ENCODE measurements at places on chromosomes 5 and 9.

GRCh38 chr5:38569180-38569579, 12.7 kb upstream of the LIFR start:
- DNase-seq: no peak

DNA sequence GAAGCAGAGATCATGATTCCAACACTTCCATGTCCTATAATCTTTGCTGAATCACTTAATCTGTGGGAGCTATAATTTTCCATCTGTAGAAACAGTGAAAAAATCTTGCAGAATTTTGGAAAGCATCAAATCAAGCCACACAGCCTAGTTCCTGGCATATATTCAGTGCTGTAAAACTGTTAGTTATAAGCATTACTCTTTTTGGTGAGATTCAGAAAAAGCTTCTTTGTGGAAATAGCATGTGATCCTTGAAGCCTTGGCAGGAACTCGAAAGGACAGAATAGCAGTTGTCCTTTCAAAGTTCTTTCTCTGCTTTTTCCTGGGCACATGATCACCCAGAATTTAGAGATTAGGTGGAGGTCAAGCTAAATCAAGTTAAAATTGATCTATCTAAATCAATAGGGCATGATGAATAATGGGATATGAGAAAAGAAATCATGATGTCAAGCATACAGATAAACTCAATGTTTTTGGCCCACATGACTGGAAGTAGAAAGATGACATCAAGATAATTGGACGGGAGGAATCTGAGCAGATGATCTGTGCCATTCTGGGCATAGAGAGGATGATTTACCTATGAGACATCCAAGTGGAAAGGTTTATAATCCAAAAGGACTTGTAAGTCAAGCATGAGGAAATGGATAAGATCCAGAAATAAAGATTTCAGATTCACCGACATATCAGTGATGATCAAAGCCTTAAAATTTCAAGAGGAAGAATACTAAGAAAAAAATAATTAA, 73.1 kb downstream of the TMEM232 start:
- DNase-seq: no peak

GRCh38 chr9:96117398-96118080, 184.4 kb downstream of the HSD17B3 start:
- DNase-seq: no peak

GRCh38 chr9:121023064-121023463, 27.0 kb downstream of the C5 start:
- DNase-seq: peak; percentile 22

- no peak for DNase-seq
Observed at GRCh38 chr9:83707518-83707767, 315 bp downstream of the UBQLN1 start.

- DNase-seq: no peak
Observed at GRCh38 chr9:92312887-92313623, 12.1 kb downstream of the NOL8 start.

DNA sequence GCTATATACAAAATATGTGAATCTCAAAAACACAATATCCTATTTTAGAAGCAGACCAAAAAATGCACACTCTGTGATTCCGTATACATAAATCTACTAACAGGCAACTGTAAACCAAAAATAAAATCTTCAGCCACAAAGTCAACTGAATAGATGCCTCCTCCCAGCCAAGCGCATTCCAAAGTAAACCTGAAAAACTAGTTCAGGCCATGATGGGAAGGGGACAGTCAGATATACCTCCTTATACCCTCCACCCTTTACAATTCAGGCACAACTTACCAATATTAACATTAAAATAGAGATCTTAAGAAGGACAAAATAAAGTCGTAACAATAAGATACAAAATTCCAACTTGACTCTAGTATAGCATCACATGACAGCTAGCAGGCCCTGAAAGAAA, 1604.5 kb upstream of the NUDT12 start:
- DNase-seq: no peak

DNA sequence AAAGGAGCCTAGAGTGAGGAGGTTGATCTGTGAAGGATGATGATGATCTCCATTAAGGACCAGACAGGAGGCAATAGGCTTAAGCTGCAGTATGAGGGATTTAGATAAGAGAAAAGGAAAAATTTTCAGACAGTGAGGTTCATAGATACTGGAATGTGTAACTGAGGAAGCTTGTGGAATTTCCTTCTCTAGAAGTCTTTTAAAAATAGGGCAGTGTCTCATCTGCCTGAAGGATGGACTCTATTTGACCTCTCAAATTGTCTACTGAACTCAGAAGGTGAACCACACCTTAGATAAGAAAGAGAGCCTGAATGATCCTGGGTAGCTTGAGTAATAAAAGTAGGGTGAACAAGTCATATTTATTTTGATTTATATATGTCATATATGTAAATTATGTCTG, 148.2 kb upstream of the CDKN2B start:
- no peak for DNase-seq

- DNase-seq: peak; percentile 97
Observed at GRCh38 chr5:95841914-95842812, 19.6 kb upstream of the GLRX start.

DNA sequence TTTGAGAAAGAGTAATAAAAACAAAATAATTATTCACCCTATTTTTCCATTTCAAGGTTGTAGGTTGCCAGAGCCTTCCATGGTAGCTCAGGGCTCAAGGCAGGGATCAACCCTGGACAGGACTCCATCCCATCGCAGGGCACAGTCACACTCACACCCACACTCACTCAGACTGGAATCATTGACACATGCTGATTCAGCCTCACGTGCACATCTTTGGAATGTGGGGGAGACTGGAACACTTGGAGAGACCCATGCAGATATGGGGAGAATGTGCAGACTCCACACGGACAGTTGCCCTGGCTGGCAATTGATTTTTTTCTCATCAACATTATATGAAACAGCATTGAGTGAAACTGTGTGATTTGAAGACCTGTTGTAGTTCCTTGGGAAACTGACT, 234.1 kb downstream of the ADGRV1 start:
- peak; percentile 44 for DNase-seq
